ENCODE measurements at places on chromosomes 6 and 20.

DNA sequence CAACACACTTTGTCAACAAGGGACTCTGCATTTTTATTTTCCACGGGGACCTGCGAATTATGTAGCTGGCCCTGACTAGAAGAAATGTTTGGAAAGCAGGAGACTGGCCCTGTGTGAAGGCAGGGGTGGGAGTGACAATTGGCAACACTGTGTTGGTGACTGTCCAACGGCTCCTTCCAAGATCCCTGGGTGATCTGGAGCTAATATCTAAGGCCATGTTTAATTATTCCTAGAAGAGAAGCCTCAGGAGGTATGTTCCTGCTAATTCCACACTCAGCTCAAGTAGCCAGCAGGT, 13.7 kb downstream of the SLC22A23 start:
- DNase-seq: no peak

DNA sequence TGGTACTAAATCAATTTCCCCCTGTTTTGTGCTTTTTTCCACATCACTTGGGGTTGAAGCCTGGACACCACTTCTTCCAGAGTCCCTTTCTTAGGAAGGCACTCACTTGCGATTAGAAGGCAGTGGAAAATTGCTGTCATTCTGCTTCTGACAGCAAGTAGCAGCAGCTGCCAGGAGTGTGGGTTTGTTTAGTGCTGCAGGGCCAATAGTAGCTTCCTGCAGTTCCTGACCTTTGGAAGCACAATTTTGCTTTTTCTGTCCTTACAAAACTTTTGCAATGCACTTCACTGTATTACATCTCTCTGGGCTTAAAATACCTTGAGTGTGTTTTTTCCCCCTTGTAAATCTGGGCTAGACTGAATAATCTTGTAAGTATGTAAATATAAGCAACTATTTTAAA, 12.5 kb upstream of the HLA-DRA start:
- DNase-seq: peak; percentile 2

GRCh38 chr6:83985308-83985713, 48.3 kb upstream of the MRAP2 start:
- DNase-seq: no peak

- peak; percentile 8 for DNase-seq
Measured at GRCh38 chr6:49328051-49328744, 134.9 kb downstream of the MMUT start.

DNA sequence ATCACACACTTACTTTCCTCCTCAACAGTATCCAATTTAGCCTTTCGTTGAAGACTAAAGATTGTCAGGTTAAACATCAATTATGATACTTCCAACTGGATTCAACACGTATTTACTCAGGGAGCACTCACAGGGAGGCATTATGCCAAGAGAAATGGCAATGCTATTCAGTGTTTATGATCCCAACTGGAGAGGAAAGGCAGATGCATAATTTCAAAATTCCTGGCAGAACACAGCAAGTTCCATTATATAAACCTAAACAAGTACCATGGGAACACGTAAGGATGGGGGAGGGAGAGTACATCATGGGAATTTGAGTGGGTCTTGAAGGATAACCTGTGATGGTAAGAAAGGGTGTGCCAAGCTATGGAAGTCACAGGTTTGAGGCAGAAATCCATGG, 112.7 kb downstream of the ISM1 start:
- peak; percentile 9 for DNase-seq

DNA sequence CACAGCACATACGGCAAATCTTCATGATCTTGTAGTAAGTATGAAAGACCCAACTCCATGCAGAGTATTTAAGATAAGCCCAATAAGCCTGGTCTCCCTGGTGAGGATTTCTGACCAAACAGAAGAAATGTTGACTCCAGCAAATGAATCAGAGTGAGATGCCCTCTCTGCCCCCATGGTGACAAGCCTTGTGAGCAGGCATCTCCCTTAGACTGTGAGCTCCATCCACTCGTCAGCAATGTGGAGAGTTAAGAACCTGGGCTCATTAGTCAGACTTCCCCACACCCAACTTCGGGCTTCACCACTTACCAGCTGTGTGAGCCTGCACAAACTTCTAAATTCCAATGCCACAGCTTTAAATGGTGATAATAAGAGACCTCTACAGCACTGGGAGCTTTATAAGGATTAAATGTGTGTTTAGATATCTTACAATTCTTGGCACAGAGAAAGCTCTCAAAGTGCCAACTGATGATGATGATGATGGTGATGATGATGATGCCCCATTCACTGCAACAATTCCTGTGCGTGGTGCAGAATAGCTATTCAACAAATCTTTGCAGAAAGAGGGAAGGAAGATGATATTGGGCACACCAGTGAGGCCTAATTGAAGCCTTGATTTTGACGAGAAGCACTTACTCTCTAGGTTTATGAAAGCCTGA, 253.4 kb upstream of the TAB2 start:
- DNase-seq: no peak

DNA sequence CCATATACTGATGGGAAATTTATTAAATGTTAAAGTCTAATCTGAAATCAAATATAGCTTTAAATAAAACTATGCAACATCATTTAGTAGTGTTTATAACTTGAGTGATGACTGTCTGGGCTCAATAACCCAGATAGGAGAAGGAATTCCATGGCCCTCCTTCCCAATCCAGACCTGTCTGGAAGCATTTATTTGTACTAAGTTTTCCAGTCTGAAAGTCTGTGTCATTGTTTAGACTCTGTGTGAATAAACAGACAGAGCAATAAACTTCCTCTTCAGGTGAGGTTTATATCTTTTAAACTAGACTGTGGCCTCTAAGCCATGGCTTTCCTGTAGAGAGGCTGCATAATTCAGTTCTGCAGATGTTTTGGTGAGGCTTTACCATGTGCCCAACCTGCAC, 176.4 kb downstream of the SOX4 start:
- no peak for DNase-seq

DNA sequence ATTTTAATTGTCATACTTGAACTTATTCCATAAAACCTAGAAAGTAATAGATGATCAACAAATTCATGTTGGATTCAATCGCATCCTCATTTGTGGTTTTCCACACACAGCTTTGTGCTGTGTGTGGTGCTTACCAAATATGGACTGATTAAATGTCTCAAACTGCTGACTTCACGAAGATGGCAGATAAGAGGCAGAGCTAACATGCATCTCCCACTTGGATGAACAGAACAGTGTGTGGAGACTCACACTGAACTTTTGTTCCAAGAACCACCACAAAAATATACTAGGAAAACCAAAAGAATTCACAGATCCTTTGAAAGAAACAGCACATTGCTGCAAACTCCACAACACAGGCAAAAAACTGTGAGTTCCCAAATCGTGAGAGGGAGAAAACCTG, 603.7 kb downstream of the TENT5A start:
- DNase-seq: peak; percentile 11

DNA sequence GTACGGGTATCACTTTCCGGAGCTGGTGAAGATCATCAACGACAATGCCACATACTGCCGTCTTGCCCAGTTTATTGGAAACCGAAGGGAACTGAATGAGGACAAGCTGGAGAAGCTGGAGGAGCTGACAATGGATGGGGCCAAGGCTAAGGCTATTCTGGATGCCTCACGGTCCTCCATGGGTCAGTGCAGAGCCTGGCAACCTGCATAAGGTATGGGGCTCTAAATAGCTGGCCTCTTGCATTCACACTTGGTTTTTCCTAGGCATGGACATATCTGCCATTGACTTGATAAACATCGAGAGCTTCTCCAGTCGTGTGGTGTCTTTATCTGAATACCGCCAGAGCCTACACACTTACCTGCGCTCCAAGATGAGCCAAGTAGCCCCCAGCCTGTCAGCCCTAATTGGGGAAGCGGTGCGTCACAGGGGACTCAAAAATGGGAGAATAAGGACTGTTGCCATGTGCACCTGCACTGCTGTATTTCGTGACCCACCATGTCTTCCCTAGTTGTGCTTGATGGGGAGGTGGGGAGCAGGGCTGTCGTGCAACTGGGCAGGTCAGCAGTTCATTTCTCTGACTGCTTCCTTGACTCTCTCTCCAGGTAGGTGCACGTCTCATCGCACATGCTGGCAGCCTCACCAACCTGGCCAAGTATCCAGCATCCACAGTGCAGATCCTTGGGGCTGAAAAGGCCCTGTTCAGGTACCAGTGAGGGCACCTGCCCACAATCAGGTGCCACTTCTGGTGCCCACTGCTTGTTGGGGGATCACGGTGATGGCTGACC, 3.1 kb downstream of the NOP56 start:
- DNase-seq: no peak

- no peak for DNase-seq
Measured at GRCh38 chr20:48740292-48740649, 87.5 kb downstream of the PREX1 start.

GRCh38 chr20:9935285-9935684, 96.4 kb upstream of the PAK5 start:
- DNase-seq: no peak

- peak; percentile 87 for DNase-seq
Measured at GRCh38 chr6:37314487-37315156, 39.2 kb upstream of the RNF8 start.

- no peak for DNase-seq
Measured at GRCh38 chr6:7121700-7122241, 14.0 kb downstream of the RREB1 start.

DNA sequence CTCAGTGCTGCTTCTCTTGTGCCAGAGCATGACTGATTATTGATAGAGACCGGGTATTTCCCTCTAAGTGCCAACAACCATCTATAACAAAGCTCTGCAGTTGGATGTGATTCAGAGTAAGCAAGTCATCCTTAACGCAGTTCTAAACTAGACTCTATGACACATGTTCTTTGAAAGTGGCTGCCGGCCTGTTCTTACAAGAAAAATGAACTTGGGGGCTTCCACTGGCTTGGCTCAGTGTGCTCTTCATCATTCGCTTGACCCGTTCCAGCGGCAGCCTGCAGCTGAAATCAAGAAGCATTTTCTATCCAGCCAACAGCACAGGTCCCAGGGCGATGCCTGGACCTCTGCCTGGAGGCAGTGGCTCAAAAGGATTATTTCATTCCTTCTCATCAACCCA, 29.8 kb downstream of the GFOD1 start:
- no peak for DNase-seq

DNA sequence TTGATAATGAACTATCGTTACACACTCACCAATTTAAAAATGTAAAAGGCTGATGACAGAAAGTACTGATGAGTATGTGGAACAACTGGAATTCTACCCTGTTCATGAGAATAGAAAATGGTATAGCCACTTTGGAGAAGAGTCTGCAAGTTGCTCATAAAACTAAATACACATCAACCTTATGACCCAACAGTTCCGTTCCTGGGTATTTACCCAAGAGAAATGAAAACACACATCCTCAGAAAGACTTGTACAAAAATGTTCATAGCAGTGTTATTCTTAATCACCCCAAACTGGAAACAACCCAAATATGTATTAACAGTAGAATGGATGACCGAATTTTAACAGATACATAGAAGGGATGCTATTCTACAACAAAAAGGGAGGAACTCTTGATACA, 145.7 kb upstream of the LRFN2 start:
- DNase-seq: peak; percentile 79

DNA sequence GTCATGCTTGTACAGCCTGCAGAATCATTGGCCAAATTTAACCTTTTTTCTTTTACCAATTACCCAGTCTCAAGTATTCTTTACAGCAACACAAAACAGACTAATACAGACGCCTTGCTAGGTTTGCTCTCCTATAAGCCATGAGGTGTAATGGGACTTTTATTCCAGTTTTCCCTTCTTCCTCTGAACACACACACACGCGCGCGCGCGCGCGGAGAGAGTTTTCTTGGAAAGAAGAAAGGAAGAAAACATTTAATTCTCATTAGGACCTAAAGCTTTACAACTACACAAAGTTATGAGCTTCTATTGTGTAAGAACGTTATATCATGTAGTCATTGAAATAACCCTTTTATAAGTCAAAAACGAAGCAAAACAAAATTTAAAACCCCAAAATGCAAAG, 681.6 kb upstream of the FLRT3 start:
- no peak for DNase-seq

- DNase-seq: no peak
Measured at GRCh38 chr20:17229256-17229655, 2.4 kb downstream of the PCSK2 start.

DNA sequence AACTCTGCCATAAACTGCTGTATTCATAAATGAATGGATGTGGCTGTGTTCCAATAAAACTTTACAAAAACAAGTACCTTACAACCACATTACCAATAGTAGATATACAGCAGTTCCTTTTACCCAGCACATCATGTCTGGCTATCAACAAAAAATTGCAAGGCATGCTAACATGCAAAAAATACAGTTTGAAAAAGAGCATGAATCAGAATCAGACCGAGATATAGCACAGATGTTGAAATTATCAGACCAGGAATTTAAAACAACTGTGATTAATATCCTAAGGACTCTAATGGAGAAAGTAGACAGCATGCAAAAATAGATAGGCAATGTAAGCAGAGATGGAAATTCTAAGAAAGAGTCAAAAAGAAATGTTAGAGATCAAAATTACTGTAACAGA, 8.4 kb upstream of the NUS1 start:
- DNase-seq: peak; percentile 32

DNA sequence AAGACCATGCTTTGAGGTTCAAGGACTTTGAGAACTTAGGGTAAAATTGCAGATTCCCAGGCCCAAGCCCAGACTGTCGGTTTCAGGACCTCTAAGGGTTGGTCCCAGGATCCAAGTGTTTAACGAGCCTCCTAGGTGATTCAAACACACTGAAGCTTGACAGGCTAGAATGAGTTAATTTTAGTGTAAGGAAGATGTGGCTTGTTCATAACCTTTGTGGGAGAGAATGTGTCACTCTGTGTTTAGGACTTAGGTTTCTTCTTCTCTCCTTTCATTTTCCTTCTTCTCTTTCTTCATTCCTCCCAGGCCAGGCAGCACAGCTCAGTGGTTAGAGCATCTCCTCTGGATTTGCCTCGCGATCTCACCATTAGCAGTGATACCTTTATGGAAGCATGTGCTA, 104.8 kb upstream of the KCNG1 start:
- DNase-seq: no peak

GRCh38 chr20:973785-974194, 28.3 kb downstream of the RSPO4 start:
- DNase-seq: peak; percentile 50

DNA sequence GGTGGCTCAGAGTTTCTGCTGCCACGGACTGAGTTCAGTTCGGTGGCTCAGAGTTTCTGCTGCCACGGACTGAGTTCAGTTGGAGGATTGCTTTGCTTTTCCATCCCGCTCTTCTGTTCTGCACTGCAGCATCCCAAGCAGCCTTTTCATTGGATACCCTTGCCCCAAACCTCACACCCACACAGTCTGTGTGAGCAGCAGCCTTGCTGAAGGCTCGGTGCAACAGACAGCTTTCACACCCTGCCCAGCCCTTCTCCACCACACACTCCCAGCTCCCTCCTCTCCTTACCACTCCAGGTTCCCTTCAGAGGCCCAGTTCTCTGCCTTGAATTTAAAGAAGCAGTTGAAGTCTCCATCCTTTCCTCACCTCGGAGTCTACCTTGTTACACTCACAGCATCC, 52.5 kb upstream of the CHD6 start:
- no peak for DNase-seq

DNA sequence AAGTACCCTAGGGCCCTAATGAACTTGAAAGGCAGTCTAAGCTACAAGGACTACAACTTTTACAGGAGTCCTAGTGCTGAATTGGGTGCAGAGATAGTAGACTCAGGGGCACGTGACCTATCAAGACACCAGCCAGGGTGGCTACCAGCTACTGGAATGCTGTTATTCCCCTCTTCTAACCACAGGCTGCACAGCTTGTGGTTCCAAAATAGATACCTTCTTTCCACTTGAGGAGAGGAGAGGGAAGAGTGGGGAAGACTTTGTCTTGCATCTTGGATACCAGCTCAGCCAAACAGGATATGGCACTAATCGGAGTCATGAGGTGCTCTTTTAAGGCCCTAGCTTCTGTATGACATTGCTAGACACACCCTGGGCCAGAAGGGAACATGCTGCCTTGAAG, 60.0 kb upstream of the MTRF1L start:
- DNase-seq: no peak

All from choroid plexus epithelial cell (primary cell).